ENCODE measurements at places on chromosomes 1 and 21. TPM values are rescaled to one million over a fixed set of nuclear protein-coding genes. Genes with fewer than 3 reads are reported as not detected.
A peak's percentile ranks its signal among the peaks of the same experiment; 100 is the strongest.

DNA sequence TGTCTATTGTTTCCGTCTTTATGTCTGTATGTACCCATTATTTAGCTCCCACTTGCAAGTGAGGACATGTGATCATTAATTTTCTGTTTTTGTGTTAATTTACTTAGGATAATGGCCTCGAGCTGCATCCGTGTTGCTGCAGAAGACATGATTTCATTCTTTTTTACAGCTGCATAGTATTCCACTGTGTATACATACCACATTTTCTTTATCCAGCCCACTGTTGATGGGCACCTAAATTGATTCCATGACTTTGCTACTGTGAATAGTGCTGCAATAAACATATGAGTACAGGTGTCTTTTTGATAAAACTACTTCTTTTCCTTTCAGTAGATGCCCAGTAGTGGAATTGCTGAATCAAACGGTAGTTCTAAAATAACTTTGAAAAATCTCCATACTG lies 12.7 kb upstream of the SLAMF1 start:
- no peak for DNase-seq

EPHB2 gene
- 94.2 TPM for total RNA-seq

DNA sequence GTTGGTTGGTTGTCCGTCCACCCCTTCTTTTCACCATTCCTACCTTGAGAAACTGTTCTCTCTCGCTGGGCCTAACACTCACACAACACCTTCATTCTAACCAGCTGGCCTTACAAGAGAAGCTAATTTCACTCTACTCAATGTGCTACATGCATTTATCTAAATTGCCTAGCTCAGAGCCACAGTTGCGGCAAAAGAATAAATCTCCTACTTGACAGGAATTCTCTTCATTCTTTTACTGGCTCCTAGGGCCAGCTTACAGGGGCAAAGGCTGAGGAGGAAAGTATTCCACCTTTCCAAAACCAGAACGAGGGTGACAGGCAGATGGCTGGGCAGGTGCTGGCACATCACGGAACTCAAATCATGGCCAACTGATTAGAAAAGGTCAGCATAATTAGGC lies 6.5 kb downstream of the F3 start:
- no peak for DNase-seq

GRCh38 chr1:155094622-155094948 lies 15.9 kb downstream of the EFNA3 start:
- DNase-seq, result no peak

DNA sequence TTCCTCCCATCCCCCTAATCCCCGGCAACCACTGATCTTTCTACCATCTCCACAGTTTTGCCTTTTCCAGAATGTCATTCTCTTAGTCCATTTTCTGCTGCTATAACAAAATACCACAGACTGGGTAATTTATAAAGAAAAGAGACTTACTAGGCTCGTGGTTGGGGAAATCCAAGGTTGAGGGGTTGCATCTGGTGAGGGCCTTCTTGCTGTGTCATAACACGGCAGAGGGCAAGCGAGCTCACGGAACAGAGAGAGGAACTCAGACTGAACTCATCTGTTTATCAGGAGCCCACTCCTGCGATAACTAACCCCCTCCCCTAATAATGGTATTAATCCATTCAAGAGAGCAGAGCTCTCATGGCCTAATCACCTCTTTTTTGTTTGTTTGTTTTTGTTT lies 52.0 kb downstream of the RUNX3 start:
- DNase-seq, result peak; percentile 9

- DNase-seq, result no peak
These were observed 395.5 kb downstream of the RPS6KC1 start for GRCh38 chr1:213446496-213446895.

Measured in Daoy (cell line).